Esophagus muscularis mucosa (tissue), 4 donors: ENCODE measurements at places on chromosomes 6 and 20.

- DNase-seq: no peak
Measured at GRCh38 chr6:146984251-146984924, 219.8 kb upstream of the STXBP5 start.

DNA sequence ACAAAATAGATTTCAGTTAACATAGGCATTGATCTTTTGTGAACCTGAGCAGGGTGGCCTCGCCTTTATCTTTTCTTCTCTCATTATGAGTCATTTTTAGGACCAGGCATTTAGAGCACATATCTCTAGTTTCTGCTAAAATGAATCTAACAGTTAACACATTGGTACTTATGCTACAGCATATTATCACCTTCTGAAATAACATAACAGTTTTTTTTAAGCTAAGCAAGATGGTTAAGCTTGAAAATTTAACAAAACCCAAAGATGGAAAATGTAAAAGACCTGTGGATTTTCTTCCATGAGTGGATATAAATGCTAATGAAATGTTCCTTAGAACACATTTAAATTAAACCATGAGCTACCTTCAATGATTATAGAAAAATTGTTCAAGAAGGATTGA lies 487.1 kb upstream of the RNF217 start:
- DNase-seq: no peak

- no peak for DNase-seq
Measured at GRCh38 chr6:148934539-148934938, 187.7 kb downstream of the UST start.

GRCh38 chr20:7627734-7628663 lies 312.3 kb downstream of the HAO1 start:
- DNase-seq: no peak

- DNase-seq: no peak
Measured at GRCh38 chr6:75130784-75131183, 75.1 kb downstream of the COL12A1 start.
